ENCODE measurements at places on chromosomes 2 and 18.

- DNase-seq = no peak
These were observed 114.4 kb upstream of the CHRNA1 start for GRCh38 chr2:174878537-174879147.

GRCh38 chr2:20483194-20483895 is 36.5 kb downstream of the RHOB start:
- no peak for DNase-seq

DNA sequence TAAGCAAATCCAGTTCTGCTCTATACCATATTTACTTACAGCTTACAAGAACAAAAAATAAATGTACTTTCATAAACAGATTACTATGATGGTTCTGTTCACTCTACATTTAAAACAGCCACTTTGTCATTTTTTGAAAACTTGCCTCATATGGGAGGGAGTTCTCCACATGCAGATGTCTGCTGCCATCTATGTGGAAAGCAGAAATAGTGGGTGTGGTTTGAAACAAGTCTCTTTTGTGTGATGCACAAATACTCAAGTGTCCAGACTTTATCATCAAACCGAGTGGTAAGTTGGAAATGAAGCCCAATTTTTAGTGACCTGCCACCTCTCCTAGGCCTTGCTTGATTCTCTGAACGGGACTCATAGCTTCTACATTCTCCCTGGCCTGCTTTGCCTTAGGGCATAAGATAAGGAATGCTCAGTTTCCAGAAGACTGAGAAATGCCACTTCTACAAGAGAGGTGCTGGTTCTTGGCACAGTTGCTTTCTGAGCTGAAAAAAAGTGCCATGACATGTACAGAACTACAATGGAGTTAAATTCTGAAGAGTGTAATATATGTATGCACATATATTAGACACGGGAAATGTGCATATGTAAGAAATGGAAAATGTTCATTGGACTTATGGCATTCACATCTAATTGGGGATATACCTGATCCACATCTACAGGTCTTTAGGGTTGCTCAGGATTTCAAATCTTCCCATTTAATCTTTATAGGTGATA is 221.0 kb downstream of the SLC8A1 start:
- DNase-seq = no peak

DNA sequence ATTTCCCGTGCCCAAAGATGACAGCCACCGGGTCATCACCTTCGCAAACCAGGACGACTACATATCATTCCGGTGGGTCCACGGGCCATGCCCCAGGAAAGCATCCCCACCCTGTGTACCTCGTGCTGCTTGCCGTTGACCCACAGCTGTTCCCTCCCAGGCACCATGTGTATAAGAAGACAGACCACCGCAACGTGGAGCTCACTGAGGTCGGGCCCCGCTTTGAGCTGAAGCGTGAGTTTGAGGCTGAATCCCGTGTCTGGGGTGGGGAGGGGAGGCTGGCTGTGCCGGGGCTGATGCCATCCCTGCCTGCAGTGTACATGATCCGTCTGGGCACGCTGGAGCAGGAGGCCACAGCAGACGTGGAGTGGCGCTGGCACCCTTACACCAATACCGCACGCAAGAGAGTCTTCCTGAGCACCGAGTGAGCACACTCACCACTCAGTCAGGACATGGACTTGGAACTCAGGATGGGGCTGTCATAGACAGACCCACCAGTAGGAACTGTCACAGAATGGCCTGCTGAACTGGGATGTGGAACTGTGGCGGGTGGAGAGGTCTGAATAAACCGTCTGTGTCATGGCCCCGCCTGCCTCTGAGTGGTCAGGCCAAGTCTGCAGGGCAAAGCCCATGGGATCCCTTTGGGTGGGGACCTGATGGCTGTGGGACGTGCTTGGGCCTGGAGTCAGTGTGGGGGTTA is 3.5 kb downstream of the IMP4 start:
- DNase-seq = no peak

DNA sequence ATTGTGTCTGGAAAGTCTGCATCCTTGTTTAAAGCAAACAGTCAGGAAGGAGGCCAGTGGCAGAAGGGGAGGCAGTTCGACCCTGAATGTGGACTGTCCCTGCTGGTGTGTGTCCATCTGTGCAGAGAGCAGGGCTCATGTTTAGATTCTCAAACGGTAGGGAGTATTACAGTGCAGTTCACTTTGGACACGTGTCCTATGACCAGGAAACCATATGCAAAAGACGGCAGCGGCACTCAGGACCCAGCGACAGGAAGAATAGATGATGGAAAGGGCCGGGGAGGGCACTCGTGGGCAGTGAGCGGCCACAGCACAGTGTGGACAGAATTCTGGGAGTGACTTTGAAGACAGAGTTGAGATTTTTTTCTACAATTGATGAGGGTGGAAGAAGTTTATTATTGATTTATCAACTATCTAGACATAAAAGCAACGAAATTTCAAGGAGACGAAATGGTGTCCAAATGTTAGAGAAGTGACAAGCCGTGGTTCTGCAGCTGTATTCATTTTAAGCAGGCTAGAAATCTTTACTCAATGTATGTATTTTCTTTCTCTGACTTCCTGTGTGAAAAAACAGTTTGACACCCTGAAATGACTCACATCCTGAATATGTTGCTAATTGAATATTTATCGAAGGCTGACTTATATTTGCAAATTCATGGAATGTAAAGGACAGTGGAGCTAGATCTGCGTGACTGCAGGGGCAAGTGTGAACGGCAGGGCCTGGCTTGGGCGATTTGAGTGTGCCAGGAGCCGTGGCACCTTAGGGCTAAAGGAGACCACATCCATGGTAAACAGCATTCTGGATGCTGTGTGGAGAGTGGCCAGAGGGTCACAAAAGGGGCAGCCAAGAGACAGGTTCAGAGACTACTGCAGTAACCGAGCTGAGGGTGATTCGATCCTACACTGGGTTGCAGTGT is 214.2 kb downstream of the PTGR3 start:
- DNase-seq = no peak

GRCh38 chr2:104321796-104322349 is 532.0 kb upstream of the POU3F3 start:
- DNase-seq = no peak

GRCh38 chr18:5964596-5964995 is 69.3 kb upstream of the TMEM200C start:
- no peak for DNase-seq

DNA sequence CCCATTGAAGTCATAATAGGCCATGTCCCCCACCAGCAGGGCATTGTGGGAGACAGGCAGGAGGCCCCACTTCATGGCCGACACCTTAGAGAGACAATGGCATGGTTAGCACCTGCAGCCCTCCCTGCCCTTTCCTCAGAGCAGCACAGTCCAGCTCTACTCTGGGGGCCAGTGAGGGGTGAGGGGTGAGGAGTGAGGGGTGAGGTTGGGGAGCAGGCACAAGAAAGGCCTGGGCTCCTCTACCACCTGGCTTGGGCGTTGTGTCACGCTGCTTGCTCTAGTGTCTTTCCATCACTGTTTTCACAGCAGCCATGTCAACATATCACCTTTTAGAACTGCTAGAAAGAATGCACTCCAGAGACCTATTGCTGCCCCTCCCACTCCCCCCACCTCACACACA is 77.2 kb downstream of the ADD2 start:
- DNase-seq = no peak

GRCh38 chr2:176852667-176853066 is 359.9 kb upstream of the HNRNPA3 start:
- peak; percentile 24 for DNase-seq

GRCh38 chr18:39596891-39597290 is 2031.3 kb upstream of the CELF4 start:
- no peak for DNase-seq

DNA sequence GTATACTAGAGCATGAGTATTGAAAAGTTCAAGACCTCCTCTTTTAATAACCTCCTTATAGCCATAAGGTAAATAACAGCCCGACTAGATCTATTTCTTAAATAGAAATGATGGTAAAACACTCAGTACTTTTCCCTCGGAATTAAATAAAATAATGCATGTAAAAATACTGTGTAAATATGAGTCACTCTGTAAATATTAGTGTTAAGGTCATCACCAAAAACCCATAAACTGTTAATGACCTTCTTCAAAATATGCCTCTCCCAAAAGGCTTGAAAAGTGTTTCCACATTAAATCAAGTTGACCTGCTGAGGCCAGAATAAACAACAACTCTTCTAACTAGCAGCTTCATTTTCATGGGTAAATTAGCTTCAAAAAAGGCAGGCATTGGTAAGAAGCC is 25.3 kb upstream of the BZW1 start:
- DNase-seq = no peak

- no peak for DNase-seq
These were observed 35.2 kb downstream of the C1QL2 start for GRCh38 chr2:119123389-119123788.

All from GDM1 (cell line).